ENCODE measurements at places on chromosomes 6 and 20.

- peak; percentile 70 for DNase-seq
Measured at GRCh38 chr6:2853769-2854395, 12.2 kb upstream of the SERPINB1 start.

GRCh38 chr20:64058536-64058935 is 4.5 kb upstream of the TCEA2 start:
- DNase-seq = no peak

GRCh38 chr6:73803562-73804241 is 107.7 kb downstream of the CD109 start:
- DNase-seq = peak; percentile 72

DNA sequence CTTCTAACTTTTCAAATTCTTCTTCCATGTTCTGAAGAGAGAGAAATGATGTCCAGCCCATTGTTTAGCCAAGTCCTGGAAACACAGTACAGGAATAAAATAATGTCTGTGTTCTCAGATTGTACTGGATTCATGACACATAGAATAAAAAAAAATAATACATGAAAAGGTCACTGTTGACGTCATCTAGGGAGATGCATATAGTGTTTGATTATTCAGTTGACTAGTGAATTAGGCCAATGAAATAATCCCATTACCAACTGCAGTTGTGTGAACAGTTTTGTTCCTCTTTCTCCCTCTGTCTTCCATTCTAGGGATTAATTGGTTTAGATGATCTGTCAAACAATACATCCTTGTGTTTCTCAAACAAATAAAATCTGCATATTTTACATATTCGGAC is 222.8 kb downstream of the ALDH8A1 start:
- DNase-seq = no peak

- DNase-seq = peak; percentile 78
Measured at GRCh38 chr20:23937303-23938117, 51.1 kb downstream of the GGTLC1 start.

GRCh38 chr6:15280028-15280427 is 34.2 kb downstream of the JARID2 start:
- DNase-seq = peak; percentile 48

GRCh38 chr6:68738039-68738438 is 103.0 kb downstream of the ADGRB3 start:
- DNase-seq = no peak

GRCh38 chr20:62846166-62846890 is 15.3 kb downstream of the TCFL5 start:
- no peak for DNase-seq

All from GM03348 (cell line).